ENCODE measurements at places on chromosomes 7 and 10. TPM values are rescaled to one million over a fixed set of nuclear protein-coding genes. Genes with fewer than 3 reads are reported as not detected.

The GBX1 gene
- total RNA-seq: not detected

The SEMA3A gene
- 0.17 TPM for total RNA-seq

The PDLIM1 gene
- total RNA-seq: 28.1 TPM

The FAM20C gene
- 0.10 TPM for total RNA-seq

The NME8 gene
- total RNA-seq: not detected

The PLEKHS1 gene
- total RNA-seq: 0.22 TPM

The PLEKHA1 gene
- 4.2 TPM for total RNA-seq

The INTS15 gene
- 40.0 TPM for total RNA-seq

The TFEC gene
- total RNA-seq: 0.17 TPM

The MAD1L1 gene
- total RNA-seq: 112 TPM

The MYO1G gene
- 398 TPM for total RNA-seq

The SLC13A4 gene
- not detected for total RNA-seq

The DLX6 gene
- total RNA-seq: not detected

The TMEM176B gene
- total RNA-seq: not detected

The ORC5 gene
- total RNA-seq: 23.7 TPM

The COPS6 gene
- 110 TPM for total RNA-seq

The MOGAT3 gene
- not detected for total RNA-seq

The SLC35B4 gene
- total RNA-seq: 22.3 TPM

The C7orf57 gene
- not detected for total RNA-seq

The UPP1 gene
- total RNA-seq: 79.4 TPM

The SPDYE2B gene
- total RNA-seq: not detected

The NAT16 gene
- not detected for total RNA-seq

The RBP3 gene
- not detected for total RNA-seq

The GDF10 gene
- not detected for total RNA-seq

The PLXDC2 gene
- 0.10 TPM for total RNA-seq

The HHEX gene
- total RNA-seq: 0.12 TPM

The CDK6 gene
- total RNA-seq: 183 TPM

The TNPO3 gene
- 43.6 TPM for total RNA-seq

The ANXA8L1 gene
- 0.22 TPM for total RNA-seq

The ECHDC3 gene
- 0.49 TPM for total RNA-seq

The CALCR gene
- not detected for total RNA-seq

The ZNF282 gene
- 42.4 TPM for total RNA-seq

The GIMAP8 gene
- 54.5 TPM for total RNA-seq

The NPY4R2 gene
- not detected for total RNA-seq

The GSDME gene
- 3.8 TPM for total RNA-seq

The SLC13A1 gene
- total RNA-seq: not detected

The RGR gene
- not detected for total RNA-seq

The ABCB1 gene
- total RNA-seq: 2.5 TPM

The TRIM50 gene
- not detected for total RNA-seq

The STAM gene
- 29.5 TPM for total RNA-seq

The GALNT17 gene
- total RNA-seq: not detected

The CALML3 gene
- not detected for total RNA-seq

The DENND2A gene
- total RNA-seq: not detected

The MCU gene
- total RNA-seq: 12.2 TPM

The UNC5B gene
- 0.02 TPM for total RNA-seq

The ARMH3 gene
- 28.0 TPM for total RNA-seq

The ELFN1 gene
- total RNA-seq: 0.10 TPM

The GIMAP4 gene
- 476 TPM for total RNA-seq

The PDK4 gene
- total RNA-seq: not detected

The OR2A12 gene
- not detected for total RNA-seq

The ATG9B gene
- total RNA-seq: 6.9 TPM

The NXPH1 gene
- not detected for total RNA-seq

All from T-helper 1 cell treated with Interleukin-12 subunit alpha and Interleukin-12 subunit beta and Interleukin-4 antibody, amounts not matched to agents 30 ng/mL and 1 ng/mL, for 36 hours (primary cell).